ENCODE measurements at places on chromosomes 2 and 18. TPM values are rescaled to one million over a fixed set of nuclear protein-coding genes. Genes with fewer than 3 reads are reported as not detected.

Gene EPHA4
- 5.4 TPM for total RNA-seq

Gene SAG
- total RNA-seq = not detected

Gene CD226
- 0.10 TPM for total RNA-seq

DNA sequence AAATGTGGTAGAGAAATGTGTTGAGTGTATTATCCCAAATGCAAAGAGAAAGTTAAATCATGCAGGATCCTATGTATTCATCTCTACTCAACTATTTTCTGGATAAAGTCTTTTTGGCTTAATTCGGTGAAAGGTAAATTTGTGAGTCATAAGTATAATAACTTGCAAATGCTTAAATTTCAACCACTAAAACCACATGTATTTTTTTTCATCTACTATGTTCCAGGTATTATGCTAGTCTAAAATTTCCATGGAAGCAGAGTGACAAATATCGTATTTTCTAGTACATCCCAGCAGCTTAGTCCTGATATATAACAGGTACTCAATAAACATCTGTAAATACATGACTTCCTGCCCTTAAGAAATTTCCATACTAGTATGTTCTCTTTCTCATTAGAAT, 6.2 kb downstream of the ALS2 start:
- DNase-seq = no peak

GRCh38 chr2:39778233-39778632, 825 bp downstream of the THUMPD2 start:
- DNase-seq = no peak

DNA sequence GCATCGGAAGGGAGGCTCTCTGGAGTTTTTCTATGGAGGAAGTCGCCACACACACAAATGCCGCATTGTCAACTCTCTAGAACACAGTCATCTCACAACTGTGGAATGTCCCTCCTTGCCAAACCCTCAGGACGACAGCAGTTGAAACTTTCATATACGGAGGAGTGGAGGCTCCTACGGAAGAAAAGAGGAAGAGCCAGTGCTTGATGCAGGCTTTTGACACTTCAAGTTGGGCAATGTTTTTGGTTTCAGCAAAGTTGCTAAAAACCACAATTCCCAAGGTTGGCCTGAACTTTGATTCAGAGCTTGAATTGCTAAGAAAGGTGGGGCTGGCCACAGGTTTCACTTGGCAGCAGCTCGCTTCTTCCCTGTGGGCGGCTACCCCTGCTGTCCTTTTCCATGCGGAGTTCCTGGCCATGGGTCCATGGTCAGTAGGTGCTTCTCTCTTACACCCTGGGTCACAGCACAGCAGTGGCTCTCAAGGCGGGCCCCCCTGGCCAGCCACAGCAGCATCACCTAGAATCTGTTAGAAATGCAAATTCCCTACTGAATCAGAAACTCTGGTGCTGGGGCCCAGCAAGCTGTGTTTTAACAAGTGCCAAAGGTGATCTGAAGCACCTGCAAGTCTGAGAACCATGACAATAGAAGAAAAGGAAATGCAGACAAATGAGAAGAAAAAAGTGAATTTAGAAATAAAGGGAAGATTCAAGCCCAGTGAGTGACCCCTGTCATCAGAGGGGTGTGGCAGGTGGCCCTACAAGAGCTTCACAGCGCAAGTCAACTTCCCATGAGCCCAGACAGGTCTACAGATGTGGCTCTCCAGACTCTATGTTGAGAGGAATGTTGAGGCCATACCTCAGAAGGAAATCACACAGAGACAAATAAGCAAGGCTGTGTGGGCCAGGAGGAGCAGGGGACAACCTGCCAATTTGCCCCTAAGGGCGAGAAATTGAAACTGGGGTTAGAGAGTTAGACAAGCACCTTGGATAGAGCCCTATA, 856.4 kb downstream of the RNF144A start:
- no peak for DNase-seq

GRCh38 chr2:214601852-214602633, 191.2 kb downstream of the VWC2L start:
- no peak for DNase-seq

All from MG63 (cell line).